ENCODE measurements at places on chromosomes 5 and 9.

DNA sequence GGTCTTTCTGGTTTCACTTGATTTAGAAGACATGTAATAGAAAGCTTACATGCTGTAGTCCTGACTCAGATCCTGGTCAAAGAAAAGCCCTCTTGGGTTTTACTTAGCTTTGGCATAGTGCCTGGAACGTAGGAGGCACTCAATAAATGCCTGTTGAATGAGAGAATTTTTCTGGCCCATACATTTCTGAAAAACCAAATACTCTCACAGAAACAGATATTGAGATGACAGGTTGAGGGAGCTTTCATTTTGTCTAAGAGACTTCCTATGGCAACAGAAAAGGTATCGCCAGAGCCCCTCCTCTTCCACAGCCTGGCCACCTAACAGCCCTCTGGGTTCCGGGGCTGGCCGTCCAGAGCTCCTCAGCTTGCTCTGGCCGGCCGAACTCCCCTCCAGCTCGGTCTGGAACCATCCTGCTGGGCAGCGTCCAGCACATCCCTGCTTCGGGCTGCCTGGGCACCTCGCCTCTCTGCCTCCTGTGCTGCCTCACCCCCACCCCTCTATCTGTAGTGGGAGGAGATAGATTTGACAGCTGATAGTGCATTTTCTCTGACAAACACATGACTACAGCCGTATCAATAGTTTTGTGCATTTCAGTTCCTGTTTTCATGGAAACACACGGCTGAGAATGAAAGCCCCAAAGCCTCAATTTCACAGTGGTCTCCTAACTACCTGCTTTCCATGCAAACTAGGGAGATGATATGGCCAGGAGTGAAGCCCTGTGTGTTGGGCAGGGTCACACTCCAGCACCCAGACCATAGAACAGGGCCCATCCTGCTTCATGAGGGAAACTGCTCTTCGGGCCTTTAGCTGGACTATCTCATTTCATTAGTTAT is 1.1 kb downstream of the IL4 start:
- H3K27ac ChIP-seq, result peak overlapping the region; percentile 88
- H3K4me3 ChIP-seq, result peak overlapping the region; percentile 63
- H3K27me3 ChIP-seq, result no peaks in the 10 kb centered on the region
- peaks cover 41% of the 10 kb centered on the region for H3K4me1 ChIP-seq
- H3K36me3 ChIP-seq, result peaks cover 7% of the 10 kb centered on the region
- no peak for DNase-seq

DNA sequence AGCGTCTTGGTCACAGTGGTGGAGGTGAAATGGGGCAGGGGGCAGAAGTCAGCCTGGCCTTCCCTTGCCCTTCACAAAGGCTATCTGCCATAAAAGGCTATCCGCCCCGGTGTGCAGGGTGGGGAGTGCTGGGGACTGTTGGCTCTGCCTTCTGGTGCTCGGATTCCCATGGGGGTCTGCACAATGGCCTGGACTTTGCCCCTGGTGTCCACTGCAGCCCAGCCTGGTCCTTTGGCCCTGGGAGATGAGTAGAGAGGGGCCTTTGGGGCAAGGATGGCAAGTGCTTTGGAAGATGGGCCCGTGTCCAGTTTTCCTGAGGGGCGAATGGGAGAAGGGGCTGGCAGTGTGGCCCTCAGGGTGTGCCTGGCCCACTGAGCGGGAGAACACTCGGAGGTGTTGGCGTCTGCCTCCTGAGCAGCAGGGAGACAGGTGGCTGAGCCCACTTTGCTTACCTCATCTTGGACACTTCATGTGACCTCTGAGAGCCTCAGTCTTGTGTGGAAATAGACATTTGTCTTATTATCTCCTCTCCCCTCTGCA is 69.9 kb downstream of the HSPA4 start:
- no peaks in the 10 kb centered on the region for H3K36me3 ChIP-seq
- no peaks in the 10 kb centered on the region for H3K27me3 ChIP-seq
- no peak overlapping the region for H3K27ac ChIP-seq
- DNase-seq, result no peak
- no peaks in the 10 kb centered on the region for H3K4me1 ChIP-seq

DNA sequence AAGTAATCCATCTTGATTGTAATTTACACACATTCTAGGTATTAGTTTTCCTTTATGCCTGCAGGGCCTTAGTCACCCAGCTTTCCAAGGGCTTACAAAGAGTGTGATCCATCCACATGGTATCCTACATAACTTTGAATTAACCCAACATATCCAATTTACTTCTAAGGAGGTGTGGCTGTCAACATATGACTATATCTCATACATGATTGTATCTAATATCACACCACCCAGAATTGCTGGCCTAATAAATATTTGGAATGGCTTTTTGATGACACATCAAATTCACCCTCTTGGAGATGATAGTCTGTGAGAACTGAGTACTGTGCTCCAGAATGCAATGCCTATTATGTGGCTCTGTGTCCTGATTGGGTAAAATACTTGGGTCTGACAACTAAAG is 363.3 kb upstream of the GRIN3A start:
- no peaks in the 10 kb centered on the region for H3K36me3 ChIP-seq
- no peak for DNase-seq
- H3K4me1 ChIP-seq, result no peaks in the 10 kb centered on the region
- H3K4me3 ChIP-seq, result no peak overlapping the region
- H3K27me3 ChIP-seq, result no peaks in the 10 kb centered on the region

GRCh38 chr9:131399972-131400371 is 6.1 kb downstream of the PRRC2B start:
- H3K27me3 ChIP-seq, result peaks cover 3% of the 10 kb centered on the region
- peak overlapping the region; percentile 43 for H3K4me3 ChIP-seq
- H3K36me3 ChIP-seq, result peaks cover 21% of the 10 kb centered on the region
- DNase-seq, result no peak

GRCh38 chr5:53874409-53874808 is 314.0 kb downstream of the NDUFS4 start:
- no peak overlapping the region for H3K4me3 ChIP-seq
- H3K4me1 ChIP-seq, result no peaks in the 10 kb centered on the region
- no peak for DNase-seq
- no peaks in the 10 kb centered on the region for H3K36me3 ChIP-seq
- H3K27ac ChIP-seq, result no peak overlapping the region

DNA sequence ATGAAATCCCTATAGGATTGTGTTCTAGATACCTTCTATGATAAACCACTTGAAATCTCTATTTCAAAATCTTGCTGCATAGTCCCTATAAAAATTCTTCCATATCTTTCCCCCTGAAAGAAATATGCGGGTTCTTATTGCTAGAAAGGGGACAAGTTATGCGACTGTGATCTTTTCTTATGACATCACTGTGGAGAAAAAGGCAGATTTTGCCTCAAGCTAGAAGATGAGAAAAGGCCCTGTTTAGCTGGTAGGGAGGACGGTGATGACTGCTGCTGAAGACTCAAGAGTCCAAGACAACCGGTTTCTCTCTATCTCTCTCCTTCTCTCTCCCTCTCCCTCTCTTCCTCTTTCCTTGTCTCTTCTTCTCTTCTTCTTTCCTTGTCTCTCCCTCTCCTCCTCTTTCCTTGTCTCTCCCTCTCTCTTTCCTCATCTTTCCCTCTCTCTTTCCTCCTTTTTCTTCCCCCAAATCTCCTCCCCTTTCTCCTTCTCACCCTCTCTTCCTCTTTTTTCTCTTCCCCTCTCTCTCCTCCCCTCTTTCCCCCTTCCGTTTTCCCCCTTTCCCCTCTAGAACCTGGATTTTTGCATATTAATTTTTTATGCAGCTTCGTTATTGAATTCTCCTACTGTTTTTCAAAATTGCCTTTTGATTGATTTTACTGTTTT is 5.3 kb downstream of the OR2S2 start:
- no peak for DNase-seq
- H3K4me1 ChIP-seq, result peaks cover 6% of the 10 kb centered on the region
- no peak overlapping the region for H3K27ac ChIP-seq
- no peak overlapping the region for H3K4me3 ChIP-seq
- no peaks in the 10 kb centered on the region for H3K36me3 ChIP-seq

DNA sequence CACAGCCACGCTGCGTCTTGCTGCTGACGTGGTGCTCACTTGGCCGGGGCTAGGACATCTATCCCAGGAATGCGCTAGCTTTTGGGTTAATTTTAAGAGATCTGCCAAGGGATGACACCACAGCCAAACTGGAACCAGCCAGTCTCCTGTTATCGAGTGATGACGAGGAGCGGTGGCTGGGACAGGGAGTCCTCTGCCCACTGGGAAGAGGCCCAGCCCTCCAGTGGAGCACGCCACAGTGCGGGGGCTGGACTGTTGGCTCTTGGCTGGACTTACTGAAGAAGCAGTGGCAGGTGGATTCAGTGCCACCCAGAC is 55.1 kb upstream of the PHYKPL start:
- peaks cover 3% of the 10 kb centered on the region for H3K27me3 ChIP-seq
- DNase-seq, result no peak
- no peak overlapping the region for H3K27ac ChIP-seq
- H3K36me3 ChIP-seq, result no peaks in the 10 kb centered on the region
- no peaks in the 10 kb centered on the region for H3K4me1 ChIP-seq

GRCh38 chr9:124017929-124018729 is 6.6 kb downstream of the LHX2 start:
- peaks cover 79% of the 10 kb centered on the region for H3K27me3 ChIP-seq
- H3K27ac ChIP-seq, result peak overlapping the region; percentile 49
- H3K4me1 ChIP-seq, result no peaks in the 10 kb centered on the region
- no peak for DNase-seq

DNA sequence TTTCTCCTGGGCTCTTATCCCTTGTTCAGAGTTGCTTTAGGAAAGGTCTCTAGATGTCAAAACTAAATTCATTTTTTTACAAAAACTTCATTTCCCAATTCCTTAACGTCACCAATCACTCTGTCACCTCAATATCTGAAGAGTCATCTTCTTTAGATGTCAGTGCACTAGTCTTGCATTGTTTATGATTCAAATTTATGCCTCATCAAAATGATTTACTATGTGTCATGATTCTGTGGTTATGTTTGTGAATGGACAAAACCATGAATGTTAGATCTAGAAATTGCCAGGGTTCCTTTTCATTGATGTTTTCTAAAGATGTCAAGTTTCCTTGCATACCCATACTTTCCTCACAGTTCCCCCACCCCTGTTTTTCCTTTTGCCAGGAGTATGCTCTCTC is 21.5 kb downstream of the CWC27 start:
- no peak overlapping the region for H3K4me3 ChIP-seq
- DNase-seq, result no peak
- peaks cover 16% of the 10 kb centered on the region for H3K36me3 ChIP-seq
- H3K27me3 ChIP-seq, result no peaks in the 10 kb centered on the region

- H3K27ac ChIP-seq, result no peak overlapping the region
- no peak for DNase-seq
- H3K27me3 ChIP-seq, result peaks cover 2% of the 10 kb centered on the region
- no peak overlapping the region for H3K4me3 ChIP-seq
These were observed 60.5 kb upstream of the C9orf72 start for GRCh38 chr9:27633764-27634163.

- no peak overlapping the region for H3K27ac ChIP-seq
- no peak overlapping the region for H3K4me3 ChIP-seq
- no peaks in the 10 kb centered on the region for H3K36me3 ChIP-seq
- peaks cover 5% of the 10 kb centered on the region for H3K27me3 ChIP-seq
- peaks cover 6% of the 10 kb centered on the region for H3K4me1 ChIP-seq
- no peak for DNase-seq
These were observed 114.9 kb downstream of the TRIO start for GRCh38 chr5:14257995-14258403.

Data from activated T-helper 1 cell treated with anti-CD3 and anti-CD28 coated beads, Interleukin-12 subunit alpha, Interleukin-12 subunit beta, Interleukin-2, Interleukin-4 antibody, amounts not matched to agents 30 ng/mL and 10 ng/mL and 1 ng/mL, durations not matched to agents 14 hours and 24 hours and 36 hours (primary cell).